ENCODE measurements at places on chromosomes 6 and 20. TPM values are rescaled to one million over a fixed set of nuclear protein-coding genes. Genes with fewer than 3 reads are reported as not detected.

DNA sequence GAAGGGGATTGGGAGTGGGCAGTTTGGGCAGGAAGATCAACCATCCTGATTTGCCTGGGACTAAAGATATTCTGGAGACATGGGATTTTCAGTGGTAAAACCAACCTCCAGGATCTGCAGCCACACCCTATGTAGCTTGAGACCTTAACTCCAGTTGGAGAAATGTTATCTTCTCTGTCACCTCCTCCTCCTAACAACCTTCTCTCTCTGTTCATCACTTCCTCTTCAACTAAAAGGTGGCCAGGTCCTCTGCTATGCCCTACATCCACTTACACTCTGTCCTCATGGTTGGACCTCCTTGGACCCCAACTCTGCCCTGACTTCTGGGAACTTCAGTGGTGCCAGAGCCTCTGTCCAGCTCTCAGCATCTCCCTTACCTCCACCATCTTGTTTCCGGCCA is 42.0 kb upstream of the SLC9A8 start:
- no peak for DNase-seq

DNA sequence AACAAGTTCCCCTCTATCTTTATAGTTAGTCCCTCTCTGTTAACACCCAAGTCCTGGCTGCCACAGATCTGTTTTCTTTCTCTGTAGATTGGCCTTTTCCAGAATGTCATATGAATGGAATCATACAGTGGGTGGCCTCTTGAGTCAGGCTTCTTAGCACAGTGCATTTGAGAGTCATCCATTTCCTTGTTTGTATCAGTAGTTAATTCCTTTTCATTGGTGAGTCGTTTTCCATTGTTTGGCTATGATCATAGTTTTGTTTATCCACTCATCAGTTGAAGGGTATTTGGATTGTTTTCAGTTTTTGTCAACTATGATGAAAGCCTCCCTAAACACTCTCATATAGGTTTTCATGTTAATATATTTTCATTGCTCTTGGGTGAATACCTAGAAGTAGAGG is 248.3 kb downstream of the ARID1B start:
- DNase-seq, result no peak

Gene RNGTT
- polyA plus RNA-seq, result 3.3 TPM

Gene COL20A1
- not detected for polyA plus RNA-seq

Gene MED23
- 14.5 TPM for polyA plus RNA-seq

Gene FERMT1
- polyA plus RNA-seq, result 0.93 TPM
